ENCODE measurements at places on chromosomes 12 and 14.

DNA sequence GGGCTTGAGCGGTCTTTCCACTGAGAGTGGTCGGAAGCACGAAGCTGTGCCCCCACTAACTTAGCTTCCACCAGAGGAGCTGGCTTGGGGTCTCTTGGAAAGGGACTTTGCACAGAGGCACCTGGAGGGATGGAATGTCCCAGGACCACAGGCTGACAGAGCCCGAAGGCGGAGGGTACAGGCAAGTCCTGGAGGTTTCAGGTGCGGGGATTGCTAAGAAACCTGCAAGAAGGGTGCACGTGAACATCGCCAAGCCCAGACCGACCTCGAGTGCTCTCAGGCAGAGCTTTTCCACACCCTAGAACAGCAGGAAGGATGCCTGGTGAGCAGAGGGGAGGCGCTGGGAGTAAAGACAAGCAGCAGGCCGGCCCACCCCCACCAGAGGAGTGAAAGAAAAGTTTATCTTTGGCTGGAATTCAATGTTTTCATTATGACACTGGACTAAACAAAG is 61.6 kb downstream of the SERPINA3 start:
- DNase-seq = no peak

GRCh38 chr12:54358191-54358944 is 5.9 kb downstream of the GPR84 start:
- no peak for DNase-seq

DNA sequence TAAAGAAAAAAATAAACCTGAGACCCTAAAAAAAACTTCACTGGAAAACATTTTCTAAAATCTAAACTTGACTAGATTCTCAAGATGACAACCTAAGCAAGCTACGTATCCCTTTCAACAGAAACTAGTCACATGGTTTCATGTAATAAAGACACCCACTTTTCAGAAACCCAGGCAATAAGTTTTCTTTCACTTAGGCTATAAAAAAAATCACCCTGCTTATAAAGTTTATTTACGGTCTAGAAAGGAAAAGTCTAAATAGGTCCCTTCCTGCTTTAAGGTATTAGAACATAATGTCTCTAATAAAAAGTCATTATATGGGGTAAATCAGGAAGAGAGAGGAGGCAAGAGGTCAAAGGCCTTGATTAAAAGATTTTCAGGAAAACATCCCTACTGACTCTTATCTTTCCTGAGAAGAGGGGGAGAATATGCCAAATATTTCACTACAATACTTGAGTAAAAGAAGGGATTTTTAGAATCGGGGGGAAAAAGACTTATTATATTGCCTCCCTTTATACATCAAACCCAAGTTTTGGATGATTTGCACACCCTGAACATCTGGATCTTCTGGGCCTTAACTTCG is 9.5 kb downstream of the CLIP1 start:
- no peak for DNase-seq

DNA sequence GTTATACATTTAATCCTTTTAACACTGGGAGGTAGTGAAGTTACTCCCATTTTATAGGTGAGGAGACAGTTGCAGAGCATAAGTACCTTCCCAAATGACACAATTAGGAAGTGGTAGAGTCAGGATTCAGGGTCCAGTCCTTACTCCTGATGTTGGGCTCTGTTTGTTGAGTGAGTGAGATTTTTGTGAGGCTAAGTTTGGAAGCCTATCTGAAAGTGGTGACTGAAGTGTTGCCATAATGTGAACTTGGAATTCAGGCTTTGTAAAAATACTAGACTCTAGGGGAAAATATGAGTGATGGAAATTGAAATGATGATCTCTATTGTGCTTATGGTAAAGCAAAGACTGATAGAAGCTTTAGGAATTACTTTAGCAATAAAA is 2.2 kb downstream of the NUDT4 start:
- DNase-seq = no peak

GRCh38 chr12:78470354-78471195 is 394.0 kb upstream of the SYT1 start:
- DNase-seq = no peak

DNA sequence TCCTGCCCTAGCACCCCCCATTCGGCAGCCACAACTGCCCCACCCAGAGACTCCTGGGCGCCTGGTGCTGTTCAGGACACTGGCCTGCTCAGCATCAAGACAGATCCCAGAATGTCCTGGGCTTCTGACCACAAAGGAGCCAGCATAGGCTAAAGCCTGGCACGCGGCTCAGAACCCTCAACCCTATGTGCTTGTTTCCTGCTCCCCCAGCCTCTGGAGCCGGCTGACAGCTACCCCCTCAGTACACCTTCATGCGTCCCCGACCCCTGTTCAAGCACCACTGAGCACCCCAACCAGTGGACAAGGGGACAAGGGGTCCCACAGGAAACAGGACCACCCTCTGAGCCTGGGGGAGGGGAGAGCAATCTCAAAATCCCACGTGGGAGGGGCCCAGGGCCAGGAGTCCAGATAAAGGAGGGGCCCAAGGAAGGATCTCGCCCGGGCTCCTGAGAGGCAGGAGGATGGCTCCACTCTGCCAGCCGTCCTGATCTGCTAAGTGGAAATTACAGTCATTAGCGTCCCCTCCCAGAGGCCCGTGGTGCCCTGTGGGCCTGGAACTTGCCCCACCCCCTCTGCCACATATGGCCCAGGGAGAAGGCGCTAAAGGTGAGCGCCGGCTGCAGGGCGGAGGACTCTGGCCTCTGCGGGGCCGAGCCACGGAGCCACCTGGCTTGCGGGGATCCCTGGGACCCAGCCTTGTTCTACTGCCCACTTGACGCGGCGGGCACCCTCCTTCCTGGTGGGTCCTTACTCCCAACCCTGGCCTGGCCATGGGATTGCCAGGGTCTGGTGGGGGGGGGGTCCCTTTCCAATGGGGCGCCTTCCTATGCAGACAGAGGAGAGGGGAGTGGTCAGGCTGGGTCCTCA is 27.2 kb upstream of the GPR132 start:
- no peak for DNase-seq

DNA sequence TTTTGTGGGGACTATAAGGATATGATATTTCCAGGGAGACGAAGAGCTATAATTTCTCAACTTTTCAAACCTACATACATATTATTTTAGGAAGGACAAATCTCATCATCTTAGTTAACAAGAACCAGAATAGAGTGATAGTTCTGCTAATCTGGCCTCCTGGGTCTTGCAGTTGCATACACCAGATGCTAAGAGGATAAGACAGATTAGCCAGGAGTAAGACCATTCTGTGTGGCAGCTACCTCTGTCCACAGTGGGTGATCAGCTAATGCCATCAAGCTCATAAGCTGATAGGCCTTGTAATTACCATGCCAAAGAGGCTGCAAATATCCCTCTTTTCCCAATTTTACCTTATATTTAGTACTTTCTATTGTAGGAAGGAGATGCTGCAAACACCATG is 776.8 kb downstream of the NRXN3 start:
- no peak for DNase-seq

DNA sequence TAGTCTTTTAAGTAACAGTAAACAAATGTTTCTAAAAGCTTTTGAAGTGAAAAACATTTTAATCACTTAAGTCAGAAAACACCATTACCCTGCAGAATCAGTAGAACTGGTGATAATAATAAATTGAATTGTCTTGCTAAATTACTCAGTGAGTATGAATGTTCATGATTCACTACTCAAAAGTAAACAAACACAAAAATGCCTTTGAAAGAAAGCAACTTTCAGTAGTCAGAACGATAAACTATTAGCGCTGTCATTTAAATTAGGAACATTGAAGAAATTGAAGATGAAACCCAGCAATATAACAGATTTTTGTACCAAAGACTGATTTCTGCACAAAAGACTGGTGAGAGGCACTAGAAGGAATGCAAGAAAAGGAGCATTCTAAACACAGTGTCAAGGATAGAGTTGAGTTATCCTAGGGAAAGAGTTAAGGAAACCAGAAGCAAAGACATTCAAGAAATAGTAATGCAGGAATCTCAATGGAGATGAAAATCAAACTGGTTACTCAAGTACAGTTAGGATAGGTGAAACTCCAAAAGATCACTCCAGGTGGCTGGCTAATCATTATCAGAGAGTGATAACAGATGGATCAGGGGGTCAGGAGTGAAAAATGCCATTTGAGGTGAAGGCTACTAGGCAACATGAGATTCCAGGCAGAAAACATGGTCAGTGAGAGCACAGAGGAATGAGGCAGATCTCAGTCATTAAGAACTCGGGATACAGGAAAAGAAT is 77.4 kb upstream of the ALG10 start:
- no peak for DNase-seq

DNA sequence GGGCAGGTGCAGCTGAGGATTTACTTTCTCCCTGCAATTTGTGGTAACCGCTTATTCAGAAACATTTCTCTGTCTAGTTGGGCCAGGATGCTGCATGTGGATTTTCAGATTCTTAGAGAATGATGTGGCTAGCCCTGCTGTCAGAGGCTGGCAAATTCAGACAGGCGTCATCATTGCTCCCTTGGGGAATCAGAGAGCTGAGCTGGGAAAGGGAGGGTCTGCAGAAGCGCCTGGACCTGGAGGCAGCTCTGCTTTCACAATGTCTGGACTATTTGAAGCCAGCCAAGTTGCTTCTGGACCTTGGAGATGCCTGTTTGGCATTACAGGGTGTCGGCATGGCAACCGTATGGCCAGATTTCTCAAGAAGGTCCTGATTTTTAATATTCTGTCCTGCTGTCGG is 3.4 kb downstream of the GALNT16 start:
- no peak for DNase-seq

DNA sequence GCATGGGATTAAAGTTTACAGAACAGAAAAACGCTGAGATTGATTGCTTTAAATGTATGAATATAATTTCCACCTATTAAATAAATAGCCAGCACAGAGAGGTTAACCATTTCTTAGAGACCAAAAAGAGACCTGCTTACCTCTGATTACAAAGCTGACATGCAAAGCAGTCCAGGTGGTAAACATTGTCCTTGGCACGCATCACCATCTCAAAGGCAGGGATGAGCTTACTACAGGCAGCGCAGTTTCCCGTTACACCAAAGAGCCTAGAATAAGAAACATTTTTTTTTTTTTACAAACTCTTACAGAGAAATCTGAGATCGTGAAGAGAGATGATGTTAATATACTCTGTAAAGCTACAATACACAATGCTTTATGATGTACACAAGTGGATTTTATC is 45.7 kb downstream of the LMO3 start:
- no peak for DNase-seq

- no peak for DNase-seq
These were observed 26.4 kb upstream of the HIGD1C start for GRCh38 chr12:50925920-50926319.

DNA sequence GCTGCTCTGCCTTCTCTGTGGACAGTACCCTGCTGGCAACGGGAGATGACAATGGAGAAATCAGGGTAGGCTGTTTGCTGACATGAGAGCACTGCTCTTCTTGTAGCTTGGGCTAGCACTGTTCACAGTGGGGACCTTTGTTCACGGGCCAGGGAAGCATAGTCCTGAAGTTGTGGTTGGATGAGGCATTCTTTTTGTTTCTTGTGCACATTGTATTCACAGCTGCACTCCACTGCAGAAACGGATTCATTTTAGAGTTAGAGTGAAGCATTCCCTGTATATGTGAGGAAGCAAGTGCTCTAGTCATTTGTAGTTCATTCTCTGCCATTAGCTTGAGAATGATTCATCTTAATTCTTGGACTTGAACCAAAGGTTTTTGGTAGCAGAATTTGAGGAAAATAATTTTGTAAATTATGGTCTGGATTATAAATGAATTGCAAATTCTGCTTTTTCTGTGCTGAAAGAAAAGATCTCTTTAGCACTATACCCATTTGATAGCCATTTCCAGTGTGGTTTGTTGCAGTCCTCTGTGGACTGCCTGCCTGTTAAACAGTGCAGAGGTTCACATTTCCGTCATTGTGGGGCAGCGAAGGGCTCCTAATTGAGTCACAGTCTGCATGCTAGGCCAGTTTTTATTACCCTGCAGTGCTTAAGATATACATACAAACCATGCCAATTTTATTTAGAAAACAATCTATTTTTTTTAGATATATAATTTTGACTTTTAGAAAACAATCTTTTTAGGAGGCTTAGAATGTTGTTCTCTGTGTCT is 80.6 kb downstream of the APAF1 start:
- DNase-seq = peak; percentile 43

DNA sequence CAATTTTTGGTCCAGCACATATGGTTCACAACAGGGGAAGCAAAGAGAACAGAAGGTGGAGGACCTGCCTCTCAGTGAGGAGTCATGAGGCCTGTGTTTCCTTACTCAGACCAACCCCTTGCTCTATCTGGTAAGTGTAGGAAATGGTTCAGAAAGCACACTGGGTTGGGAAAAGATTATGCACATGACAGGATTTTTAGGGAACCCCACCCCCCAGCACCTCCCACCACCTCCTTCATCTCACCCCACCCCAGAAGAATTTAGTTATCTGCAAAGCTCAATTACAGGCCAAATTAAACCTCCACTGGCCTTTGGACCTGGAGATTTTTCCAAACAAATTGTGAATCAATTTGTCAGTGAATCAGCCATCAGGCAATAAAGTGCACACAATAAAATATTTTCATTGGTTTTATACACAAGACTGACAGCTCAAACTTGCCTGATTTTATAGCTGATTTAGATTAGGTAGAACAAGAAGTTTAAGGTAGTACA is 132.8 kb downstream of the DACT1 start:
- no peak for DNase-seq

- DNase-seq = no peak
These were observed 255.2 kb downstream of the NRXN3 start for GRCh38 chr14:78425330-78425729.

DNA sequence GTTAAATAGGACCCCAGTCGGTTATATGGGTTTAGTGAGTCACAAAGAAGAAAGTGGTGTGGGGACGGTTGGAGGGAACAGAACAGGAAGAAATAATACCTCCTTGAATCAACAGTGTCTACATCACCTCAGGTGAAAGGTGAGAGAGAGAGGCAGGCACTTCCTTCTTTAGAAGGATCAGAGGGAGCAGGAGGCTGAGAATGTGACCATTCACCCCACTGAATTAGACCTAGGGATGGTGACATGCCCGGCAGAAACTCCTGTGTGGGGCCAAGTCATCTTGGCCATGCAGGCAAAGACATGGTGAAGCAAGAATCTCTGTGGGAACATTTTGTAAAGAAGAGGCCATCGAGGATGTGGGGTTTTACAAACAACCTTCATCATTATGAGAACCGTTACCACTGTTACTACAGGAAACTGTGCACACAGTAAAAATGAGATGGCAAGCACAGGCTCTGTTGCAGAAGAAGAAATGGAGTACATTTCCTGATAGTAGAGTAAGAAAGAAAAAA is 1196.9 kb downstream of the VRK1 start:
- no peak for DNase-seq

- no peak for DNase-seq
These were observed 484.6 kb downstream of the GALC start for GRCh38 chr14:87508333-87508732.

- DNase-seq = no peak
These were observed 148.7 kb downstream of the ETV6 start for GRCh38 chr12:11798006-11798708.

All from SW 1271 (cell line).